ENCODE measurements at places on chromosomes 7 and 10.

DNA sequence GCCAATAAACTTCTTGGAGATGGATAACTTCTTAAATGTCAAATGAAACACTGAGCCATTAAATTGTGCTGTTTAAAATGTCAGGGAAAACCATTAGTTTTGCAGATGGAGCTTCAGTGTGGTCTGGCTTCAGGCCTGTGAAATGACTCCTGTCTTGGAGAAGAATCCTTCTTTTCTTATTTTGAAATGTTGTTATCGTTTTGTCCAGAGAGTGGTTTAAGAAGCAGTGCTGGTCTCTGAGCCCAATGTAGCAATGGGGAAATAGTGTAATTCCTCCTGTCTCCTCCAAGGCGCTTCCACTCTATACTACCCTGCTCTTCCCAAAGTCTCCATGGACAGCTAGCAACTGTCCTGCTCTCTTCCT lies 177.6 kb downstream of the REEP3 start:
- no peak for DNase-seq
- no peak overlapping the region for H3K4me3 ChIP-seq
- peaks cover 5% of the 10 kb centered on the region for H3K27me3 ChIP-seq
- H3K36me3 ChIP-seq, result no peaks in the 10 kb centered on the region

GRCh38 chr10:1659221-1659791 lies 78.0 kb downstream of the ADARB2 start:
- H3K36me3 ChIP-seq, result no peaks in the 10 kb centered on the region
- H3K4me3 ChIP-seq, result no peak overlapping the region
- H3K4me1 ChIP-seq, result no peaks in the 10 kb centered on the region
- no peak overlapping the region for H3K27ac ChIP-seq
- peaks cover 5% of the 10 kb centered on the region for H3K27me3 ChIP-seq

DNA sequence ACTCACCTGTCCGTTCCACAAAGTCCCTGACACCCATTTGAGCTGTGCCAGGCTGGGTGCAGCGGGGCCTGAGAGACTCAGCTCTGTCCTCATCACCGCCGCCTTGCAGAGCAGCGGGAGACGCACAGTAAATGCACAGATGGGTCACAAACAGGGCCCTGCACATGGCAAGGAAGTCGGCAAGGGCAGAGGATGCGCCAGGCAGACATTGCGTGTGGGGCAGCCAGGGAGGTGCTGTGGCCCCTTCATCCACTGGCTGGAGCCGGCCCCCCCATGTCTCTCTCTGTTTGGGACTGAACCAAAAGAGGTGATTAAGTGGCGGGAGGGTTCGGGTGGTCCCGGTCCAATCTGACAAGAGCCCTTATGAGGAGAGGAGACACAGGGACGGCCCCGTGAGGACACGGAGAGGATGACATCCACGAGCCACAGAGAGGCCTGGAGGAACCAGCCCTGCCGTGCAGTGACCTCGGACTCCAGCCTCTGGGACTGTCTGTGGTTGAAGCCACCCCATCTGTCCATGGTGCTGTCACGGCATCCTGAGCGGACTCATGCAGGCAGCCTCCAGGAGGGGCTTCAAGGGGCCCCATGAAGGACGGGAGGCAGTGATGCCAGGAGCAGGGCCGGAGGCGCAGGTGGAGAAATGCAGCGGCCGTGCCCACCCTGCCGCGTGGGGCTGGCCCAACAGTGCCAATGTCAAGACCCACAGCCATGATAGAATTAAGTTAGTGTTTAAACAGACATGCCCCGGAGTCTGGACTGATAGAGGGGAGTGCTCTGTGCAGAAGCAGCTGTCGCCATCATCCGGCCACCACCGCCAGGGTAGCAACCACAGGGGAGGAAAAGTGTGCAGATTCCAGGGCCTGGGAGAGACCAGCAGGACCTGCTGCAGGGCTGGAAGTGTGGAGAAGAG lies 28.4 kb upstream of the FOXL3 start:
- no peaks in the 10 kb centered on the region for H3K27me3 ChIP-seq
- no peak overlapping the region for H3K27ac ChIP-seq
- no peaks in the 10 kb centered on the region for H3K36me3 ChIP-seq
- no peak overlapping the region for H3K4me3 ChIP-seq

GRCh38 chr7:139515266-139515665 lies 8.2 kb upstream of the CLEC2L start:
- H3K4me1 ChIP-seq, result no peaks in the 10 kb centered on the region
- DNase-seq, result no peak
- no peaks in the 10 kb centered on the region for H3K36me3 ChIP-seq

GRCh38 chr10:86962136-86962980 lies 4.0 kb downstream of the SNCG start:
- no peaks in the 10 kb centered on the region for H3K27me3 ChIP-seq
- peaks cover 16% of the 10 kb centered on the region for H3K4me1 ChIP-seq
- H3K36me3 ChIP-seq, result no peaks in the 10 kb centered on the region
- no peak overlapping the region for H3K27ac ChIP-seq

DNA sequence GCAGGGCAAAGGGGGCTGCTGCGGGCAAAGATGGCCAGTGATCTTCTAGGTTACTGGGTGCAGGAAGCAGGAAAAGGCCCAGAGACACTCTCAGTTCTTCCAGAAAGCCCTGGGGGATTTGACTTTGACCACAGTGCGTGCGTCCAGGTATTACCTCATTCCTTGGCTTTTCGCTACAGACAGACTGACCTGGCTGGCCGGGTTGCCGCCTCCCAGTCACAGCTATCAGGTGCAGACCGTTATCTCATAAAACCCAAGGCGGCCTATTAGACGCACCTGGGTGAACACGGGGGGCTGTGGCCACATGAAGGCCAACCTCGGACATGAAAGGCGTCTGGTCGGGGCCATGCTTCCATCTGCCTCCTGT lies 80.3 kb downstream of the FOXL3 start:
- H3K4me1 ChIP-seq, result peaks cover 19% of the 10 kb centered on the region
- H3K27me3 ChIP-seq, result peaks cover 4% of the 10 kb centered on the region
- no peak overlapping the region for H3K27ac ChIP-seq

- DNase-seq, result no peak
- H3K4me1 ChIP-seq, result no peaks in the 10 kb centered on the region
- H3K4me3 ChIP-seq, result no peak overlapping the region
- no peak overlapping the region for H3K27ac ChIP-seq
- no peaks in the 10 kb centered on the region for H3K36me3 ChIP-seq
Observed at GRCh38 chr7:128376077-128376476, 14.6 kb upstream of the PRRT4 start.

DNA sequence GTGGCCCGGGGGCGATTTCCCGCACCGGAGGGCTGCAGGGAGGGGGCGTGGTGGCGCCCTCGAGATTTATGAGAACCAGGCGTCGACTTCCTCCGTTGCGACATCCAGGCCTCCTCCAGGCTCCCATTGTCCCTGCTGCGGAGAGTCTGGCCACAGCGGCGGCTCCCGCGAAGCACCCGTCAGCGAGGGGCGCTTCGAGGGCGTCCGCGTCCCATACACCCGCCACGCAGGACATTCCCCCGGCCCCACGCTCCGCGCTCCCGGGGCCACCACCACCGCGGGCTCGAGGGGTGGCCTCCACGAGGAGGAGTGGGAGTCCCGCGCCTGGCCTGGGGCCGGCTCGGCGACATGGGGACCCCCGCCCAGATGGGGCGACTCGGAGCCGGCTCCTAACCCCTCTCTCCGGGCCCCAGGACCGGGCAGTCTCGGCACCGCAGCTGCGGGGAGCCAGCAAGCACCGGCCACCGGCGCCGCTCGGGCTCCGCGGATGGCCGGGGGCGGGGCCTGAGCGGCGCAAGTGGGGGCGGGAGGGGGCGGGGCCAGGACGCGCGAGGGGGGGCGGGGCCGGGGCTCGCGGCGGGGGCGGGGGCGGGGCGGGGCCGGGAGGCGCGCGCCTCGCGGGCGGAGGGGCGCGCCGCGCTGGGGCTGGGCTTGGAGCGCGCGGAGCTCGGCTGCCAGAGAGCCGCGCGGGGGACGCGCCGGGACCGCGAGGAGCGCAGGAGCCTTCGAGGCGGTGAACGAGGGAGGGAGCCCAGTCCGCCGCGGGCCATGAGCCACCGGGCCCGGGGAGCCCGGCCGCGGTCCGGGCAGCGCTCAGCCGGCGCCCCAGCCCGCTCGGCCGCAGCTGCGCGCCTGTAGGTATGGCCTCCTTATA lies at the start of gene SH2B2:
Gene SH2B2, plus strand, starts transcription at position 632 of the 874 bp plus-strand sequence. CDS start 13,683 bp downstream, outside the sequence.
- no peak within 1 kb of the TSS for H3K27ac ChIP-seq
- peak within 1 kb of the TSS; percentile 64 for H3K4me3 ChIP-seq
- DNase-seq, result peak; percentile 26
- H3K27me3 ChIP-seq, result peaks cover 20% of the 10 kb centered on the region
- H3K36me3 ChIP-seq, result no peaks in the 10 kb centered on the region

DNA sequence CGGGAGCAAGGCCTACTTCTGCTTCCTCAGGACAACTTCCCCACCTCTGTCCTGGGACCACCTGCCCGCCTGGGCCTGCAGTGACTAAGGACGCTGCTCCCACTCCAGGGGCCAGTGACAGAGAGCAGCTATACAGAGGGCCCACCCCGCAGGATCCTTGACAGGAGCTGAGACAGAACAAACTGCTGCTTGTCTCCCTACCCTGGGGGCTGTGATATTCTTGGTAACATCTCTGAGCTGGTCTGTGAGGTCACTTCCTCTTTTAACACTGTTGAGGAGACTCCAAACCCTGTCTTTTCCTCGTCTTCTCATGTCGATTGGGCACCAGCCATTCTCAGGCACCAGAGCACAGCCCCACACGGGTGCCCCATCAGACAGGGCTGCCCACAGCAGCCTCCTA lies 6.9 kb upstream of the MRPS24 start:
- H3K27ac ChIP-seq, result no peak overlapping the region
- peaks cover 57% of the 10 kb centered on the region for H3K36me3 ChIP-seq
- peaks cover 3% of the 10 kb centered on the region for H3K4me1 ChIP-seq
- no peak overlapping the region for H3K4me3 ChIP-seq

- peak overlapping the region; percentile 81 for H3K4me3 ChIP-seq
- H3K27ac ChIP-seq, result peak overlapping the region; percentile 14
- peaks cover 41% of the 10 kb centered on the region for H3K4me1 ChIP-seq
- H3K36me3 ChIP-seq, result peaks cover 29% of the 10 kb centered on the region
- DNase-seq, result no peak
Observed at GRCh38 chr7:140061607-140061930, 1.2 kb downstream of the PARP12 start.

GRCh38 chr10:43424416-43424815 lies 12.5 kb upstream of the ZNF487 start:
- no peaks in the 10 kb centered on the region for H3K27me3 ChIP-seq
- H3K27ac ChIP-seq, result no peak overlapping the region
- DNase-seq, result no peak
- H3K36me3 ChIP-seq, result peaks cover 4% of the 10 kb centered on the region

DNA sequence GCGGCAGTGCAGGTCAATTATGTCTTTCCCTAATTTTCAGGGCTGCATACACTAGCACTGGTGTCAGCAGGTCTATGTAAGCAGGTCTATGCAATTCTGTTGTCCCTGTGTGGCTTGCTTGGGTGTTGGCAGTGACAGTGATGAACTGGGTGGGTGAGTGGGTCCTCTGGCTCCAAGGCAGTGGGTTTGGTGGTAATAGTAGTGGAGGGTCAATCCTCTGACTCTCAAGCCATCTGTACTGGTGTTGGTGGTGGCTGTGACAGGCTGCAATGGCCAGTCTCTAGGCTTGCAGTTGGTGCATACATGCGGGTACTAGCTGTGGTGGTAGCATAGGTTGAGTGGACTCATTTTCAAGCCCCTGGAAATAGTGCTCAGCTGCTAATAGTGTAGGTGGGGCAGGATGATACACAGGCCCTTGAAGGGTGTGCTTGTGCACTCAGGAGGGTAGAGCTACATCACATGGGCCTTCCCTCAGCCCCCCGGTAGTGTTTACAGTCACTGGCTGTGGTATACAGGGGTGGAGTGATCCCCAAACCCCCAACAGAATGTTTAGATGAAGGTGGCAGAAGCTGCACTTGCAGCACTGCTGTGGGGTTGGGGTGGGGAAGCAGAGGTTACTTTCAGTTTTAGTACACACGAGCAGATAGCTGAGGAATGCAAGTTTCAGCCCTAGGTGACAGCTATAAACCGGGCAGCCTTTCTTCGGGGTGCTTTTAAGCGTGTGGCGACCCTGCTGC lies 331.3 kb downstream of the PCDH15 start:
- DNase-seq, result no peak
- no peak overlapping the region for H3K27ac ChIP-seq
- no peak overlapping the region for H3K4me3 ChIP-seq

DNA sequence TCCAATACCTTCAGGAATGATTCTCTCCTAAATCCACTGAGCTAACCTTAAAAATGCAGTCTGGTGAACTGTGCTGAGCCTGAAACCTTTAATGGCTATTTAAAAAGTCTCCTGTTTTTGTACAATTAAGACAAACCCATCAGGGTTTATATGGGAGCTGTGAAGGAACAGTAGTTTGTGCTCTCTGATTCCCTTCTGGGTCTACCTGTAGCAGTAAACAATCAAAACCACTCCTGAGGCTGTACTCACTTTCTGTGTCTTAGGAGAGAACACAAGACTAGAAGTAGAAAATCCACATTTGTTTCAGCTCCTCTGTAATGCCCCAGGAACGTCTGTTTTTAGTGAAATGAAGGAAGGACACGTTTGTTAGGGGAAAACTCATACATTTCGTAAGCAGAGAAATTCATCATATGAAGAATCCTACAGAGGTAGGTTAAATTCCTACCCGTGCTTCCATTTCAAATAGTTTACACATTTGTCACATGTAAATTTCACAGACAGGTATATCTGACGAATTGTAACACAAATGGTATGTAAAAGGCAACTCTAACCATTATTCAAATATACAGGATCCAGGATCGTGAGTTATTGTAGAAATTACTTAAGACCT lies 2.6 kb downstream of the CUX1 start:
- H3K4me1 ChIP-seq, result peaks cover 9% of the 10 kb centered on the region
- H3K27ac ChIP-seq, result no peak overlapping the region
- peaks cover 16% of the 10 kb centered on the region for H3K27me3 ChIP-seq

GRCh38 chr10:91462423-91462822 lies 52.3 kb downstream of the HECTD2 start:
- H3K27ac ChIP-seq, result no peak overlapping the region
- no peak for DNase-seq
- no peaks in the 10 kb centered on the region for H3K4me1 ChIP-seq
- no peak overlapping the region for H3K4me3 ChIP-seq
- H3K27me3 ChIP-seq, result no peaks in the 10 kb centered on the region
- peaks cover 12% of the 10 kb centered on the region for H3K36me3 ChIP-seq

DNA sequence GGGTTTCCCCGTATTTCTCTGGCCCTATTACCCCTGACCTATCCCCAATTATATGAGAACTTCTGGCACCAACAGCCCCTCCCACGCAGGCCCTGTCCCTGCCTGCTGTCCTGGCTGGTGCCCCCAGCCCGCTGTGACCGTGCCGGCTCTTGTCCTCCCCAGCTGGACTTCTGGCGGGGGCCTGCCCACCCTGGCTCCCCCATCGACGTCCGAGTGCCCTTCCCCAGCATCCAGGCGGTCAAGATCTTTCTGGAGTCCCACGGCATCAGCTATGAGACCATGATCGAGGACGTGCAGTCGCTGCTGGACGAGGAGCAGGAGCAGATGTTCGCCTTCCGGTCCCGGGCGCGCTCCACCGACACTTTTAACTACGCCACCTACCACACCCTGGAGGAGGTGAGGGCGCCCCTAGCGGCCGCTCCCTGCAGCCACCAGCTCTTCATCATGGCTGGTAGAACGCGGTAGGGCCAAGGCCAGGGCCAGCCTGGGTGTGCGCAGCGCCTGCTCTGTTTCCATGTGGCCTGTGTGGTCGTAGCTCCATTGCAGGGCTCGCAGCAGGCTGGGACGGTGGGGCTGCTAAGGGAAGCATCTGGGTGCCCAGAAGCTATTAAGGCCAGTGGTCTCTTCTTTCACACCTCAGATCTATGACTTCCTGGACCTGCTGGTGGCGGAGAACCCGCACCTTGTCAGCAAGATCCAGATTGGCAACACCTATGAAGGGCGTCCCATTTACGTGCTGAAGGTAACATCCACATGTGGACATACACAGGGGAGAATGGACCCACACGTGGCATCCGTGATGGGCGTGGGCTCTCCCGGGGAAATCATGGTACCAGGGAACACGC lies 1.4 kb downstream of the CPA1 start:
- H3K36me3 ChIP-seq, result no peaks in the 10 kb centered on the region
- no peak overlapping the region for H3K4me3 ChIP-seq
- DNase-seq, result no peak
- H3K4me1 ChIP-seq, result no peaks in the 10 kb centered on the region
